ENCODE measurements at places on chromosomes 3 and 15.
A peak's percentile ranks its signal among the peaks of the same experiment; 100 is the strongest.

- H3K27me3 ChIP-seq, result no peaks in the 10 kb centered on the region
- peak; percentile 56 for DNase-seq
- no peak overlapping the region for H3K4me3 ChIP-seq
- peaks cover 31% of the 10 kb centered on the region for H3K4me1 ChIP-seq
- H3K36me3 ChIP-seq, result no peaks in the 10 kb centered on the region
These were observed 39.4 kb upstream of the SMAD3 start for GRCh38 chr15:67025719-67026609.

GRCh38 chr15:89760303-89761008 lies 9.4 kb upstream of the MESP1 start:
- peaks cover 5% of the 10 kb centered on the region for H3K4me1 ChIP-seq
- no peak overlapping the region for H3K4me3 ChIP-seq
- H3K36me3 ChIP-seq, result no peaks in the 10 kb centered on the region
- DNase-seq, result peak; percentile 83
- no peaks in the 10 kb centered on the region for H3K27me3 ChIP-seq

DNA sequence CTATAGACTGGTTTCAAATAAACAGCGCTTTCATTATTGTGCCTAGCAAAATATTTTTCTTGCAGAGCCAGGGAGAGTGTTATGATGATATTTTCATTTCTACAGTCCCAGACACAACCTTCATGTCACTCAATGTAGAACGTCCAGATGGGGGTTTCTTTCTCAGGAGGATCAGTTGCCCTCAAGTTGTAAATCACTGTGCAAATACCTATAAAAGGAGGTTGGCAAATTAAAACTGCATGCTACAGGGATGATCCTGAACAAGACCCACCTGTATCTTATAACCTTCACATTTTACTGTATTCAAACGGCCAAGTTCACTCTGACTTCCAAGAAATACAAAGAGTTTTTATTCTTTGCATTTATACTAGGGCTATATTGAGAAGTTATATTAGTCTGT lies 486.0 kb downstream of the EDEM1 start:
- no peaks in the 10 kb centered on the region for H3K4me1 ChIP-seq
- H3K27ac ChIP-seq, result no peak overlapping the region
- no peak overlapping the region for H3K4me3 ChIP-seq
- no peaks in the 10 kb centered on the region for H3K36me3 ChIP-seq
- no peaks in the 10 kb centered on the region for H3K27me3 ChIP-seq
- DNase-seq, result no peak

DNA sequence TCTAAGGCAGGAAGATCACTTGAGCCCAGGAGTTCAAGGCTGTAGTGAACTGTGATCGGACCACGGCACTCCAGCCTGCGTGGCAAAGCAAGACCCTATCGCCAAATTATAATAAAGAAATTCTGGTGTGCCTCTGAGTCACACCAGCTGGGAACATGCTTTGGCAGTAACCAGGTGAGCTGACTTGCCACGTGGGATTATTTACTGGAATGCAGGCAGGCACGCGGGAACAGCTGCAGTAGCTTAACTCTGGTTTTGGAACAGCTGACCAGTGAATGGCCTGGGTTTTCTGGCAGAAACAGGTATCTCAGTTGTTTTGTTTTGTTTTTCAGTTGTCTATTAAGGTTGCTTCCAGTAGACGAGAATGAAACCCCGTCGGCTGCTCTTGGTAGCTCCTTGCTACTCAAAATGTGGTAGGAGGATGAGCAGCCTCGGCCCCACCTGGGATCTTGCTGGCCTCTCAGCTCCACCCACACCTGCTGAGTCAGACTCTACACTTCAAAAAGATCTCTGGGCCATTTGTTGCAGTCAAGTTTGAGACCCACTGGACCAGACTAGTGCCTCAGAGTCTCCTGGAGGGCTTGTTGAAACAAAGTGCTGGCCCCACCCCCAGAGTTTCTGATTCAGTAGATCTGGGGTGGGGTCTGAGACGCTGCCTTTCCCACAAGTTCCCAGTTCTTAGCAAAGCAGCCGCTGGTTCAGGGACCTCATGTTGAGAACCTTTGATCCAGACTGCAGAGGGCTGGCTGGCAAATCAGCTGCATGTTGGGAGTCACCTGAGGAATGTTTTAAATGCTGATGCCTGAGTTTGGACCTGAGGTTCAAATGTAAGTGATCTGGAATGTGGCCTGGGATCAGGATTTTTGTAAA lies 26.6 kb downstream of the IDH2 start:
- H3K27me3 ChIP-seq, result no peaks in the 10 kb centered on the region
- H3K4me1 ChIP-seq, result peaks cover 29% of the 10 kb centered on the region
- H3K4me3 ChIP-seq, result peak overlapping the region; percentile 29
- peaks cover 27% of the 10 kb centered on the region for H3K36me3 ChIP-seq

DNA sequence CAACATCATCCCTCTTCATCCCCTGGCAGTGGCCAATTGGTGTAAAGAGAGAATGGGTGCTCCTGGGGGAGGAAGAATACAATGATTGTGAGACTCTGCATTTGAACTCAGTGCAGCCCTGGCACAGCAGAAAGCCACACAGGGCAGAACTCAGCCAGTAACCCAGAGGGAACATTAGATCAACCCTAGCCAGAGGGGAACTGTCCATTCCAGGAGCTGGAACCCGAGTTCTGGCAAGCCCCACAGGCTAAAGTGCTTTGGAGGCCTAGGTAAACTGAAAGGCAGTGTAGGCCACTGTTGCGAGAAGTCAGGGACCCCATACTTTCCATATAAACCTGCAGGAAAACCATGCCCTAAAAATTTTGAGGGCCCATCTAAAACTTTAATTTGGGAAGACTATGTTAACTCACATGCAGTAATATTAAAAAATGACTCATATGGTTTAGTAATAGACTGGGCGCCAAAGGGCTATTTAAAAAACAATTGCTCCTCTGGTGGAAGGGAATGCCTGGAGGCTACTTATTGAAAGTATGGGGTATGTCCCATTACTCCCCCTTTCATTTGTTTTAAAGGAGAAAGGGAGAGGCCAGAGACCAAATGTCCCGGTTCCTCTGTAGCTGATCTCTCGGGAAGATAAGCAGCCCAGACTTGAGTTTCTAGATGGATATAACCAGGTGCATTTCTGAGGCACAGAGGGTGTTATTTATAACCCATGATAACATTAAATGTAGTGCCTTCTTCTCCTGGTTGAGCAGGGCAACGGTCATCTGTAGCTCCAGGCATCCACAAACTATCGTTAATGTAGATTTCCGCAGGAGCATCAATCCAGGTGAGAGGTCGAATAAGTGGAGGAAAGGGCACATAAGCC lies 5.8 kb upstream of the RAD51 start:
- no peaks in the 10 kb centered on the region for H3K36me3 ChIP-seq
- peak overlapping the region; percentile 63 for H3K27ac ChIP-seq
- DNase-seq, result no peak
- H3K4me1 ChIP-seq, result peaks cover 15% of the 10 kb centered on the region
- no peaks in the 10 kb centered on the region for H3K27me3 ChIP-seq

- no peaks in the 10 kb centered on the region for H3K36me3 ChIP-seq
- H3K27me3 ChIP-seq, result no peaks in the 10 kb centered on the region
- DNase-seq, result peak; percentile 64
- H3K4me3 ChIP-seq, result no peak overlapping the region
- no peaks in the 10 kb centered on the region for H3K4me1 ChIP-seq
These were observed 87.8 kb downstream of the RSL24D1 start for GRCh38 chr15:55108858-55109518.

GRCh38 chr15:89774492-89774891 lies 1.6 kb upstream of the MESP2 start:
- no peak overlapping the region for H3K4me3 ChIP-seq
- no peaks in the 10 kb centered on the region for H3K27me3 ChIP-seq
- DNase-seq, result no peak
- H3K36me3 ChIP-seq, result no peaks in the 10 kb centered on the region
- no peak overlapping the region for H3K27ac ChIP-seq
- peaks cover 5% of the 10 kb centered on the region for H3K4me1 ChIP-seq

GRCh38 chr3:30198162-30198561 lies 408.2 kb upstream of the TGFBR2 start:
- no peaks in the 10 kb centered on the region for H3K27me3 ChIP-seq
- H3K4me1 ChIP-seq, result no peaks in the 10 kb centered on the region
- no peaks in the 10 kb centered on the region for H3K36me3 ChIP-seq

- H3K4me1 ChIP-seq, result peaks cover 11% of the 10 kb centered on the region
- no peaks in the 10 kb centered on the region for H3K27me3 ChIP-seq
- H3K36me3 ChIP-seq, result peaks cover 92% of the 10 kb centered on the region
- DNase-seq, result no peak
These were observed 71.2 kb downstream of the GOLIM4 start for GRCh38 chr3:168024537-168024941.

DNA sequence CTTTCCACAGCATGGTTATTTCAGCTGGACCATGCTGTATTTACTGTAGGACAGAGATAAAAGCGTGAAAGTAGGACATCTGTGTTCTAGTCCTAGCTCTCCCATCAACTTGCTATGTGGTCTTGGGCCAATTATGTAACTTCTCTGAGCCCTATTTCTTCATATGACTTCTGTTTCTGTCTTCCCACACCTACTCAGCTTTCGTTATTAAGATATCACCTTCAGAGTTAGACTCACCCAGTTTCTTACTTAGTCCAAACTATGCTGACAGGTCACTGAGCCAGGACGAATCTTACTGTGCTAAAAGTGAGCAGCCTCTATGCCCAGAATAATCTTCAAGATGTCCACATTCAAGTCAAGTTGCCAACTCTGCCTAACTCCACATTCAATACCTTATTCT lies 283.7 kb downstream of the IL5RA start:
- no peaks in the 10 kb centered on the region for H3K36me3 ChIP-seq
- H3K4me1 ChIP-seq, result no peaks in the 10 kb centered on the region
- H3K27me3 ChIP-seq, result no peaks in the 10 kb centered on the region
- no peak overlapping the region for H3K4me3 ChIP-seq

DNA sequence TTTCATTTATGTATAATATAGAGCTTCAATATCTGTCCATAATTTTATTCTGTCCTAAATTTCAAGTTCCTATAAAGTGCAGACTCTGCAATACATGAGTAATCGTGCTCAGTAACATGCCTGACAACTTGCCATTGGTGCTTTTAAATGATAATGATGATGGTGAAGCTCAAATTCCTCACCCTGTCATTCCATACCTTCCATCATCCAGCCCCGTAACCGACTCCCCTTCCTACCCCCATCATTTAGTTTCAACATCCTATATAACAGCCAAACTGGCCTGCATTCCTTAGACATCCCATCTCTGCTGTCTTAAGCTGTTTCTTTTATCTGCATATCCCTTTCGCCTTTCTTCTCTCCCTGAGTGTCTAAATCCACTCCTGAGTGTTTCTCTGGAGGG lies 67.2 kb upstream of the DLG1 start:
- H3K4me3 ChIP-seq, result no peak overlapping the region
- H3K4me1 ChIP-seq, result peaks cover 4% of the 10 kb centered on the region
- no peak for DNase-seq
- no peaks in the 10 kb centered on the region for H3K27me3 ChIP-seq

DNA sequence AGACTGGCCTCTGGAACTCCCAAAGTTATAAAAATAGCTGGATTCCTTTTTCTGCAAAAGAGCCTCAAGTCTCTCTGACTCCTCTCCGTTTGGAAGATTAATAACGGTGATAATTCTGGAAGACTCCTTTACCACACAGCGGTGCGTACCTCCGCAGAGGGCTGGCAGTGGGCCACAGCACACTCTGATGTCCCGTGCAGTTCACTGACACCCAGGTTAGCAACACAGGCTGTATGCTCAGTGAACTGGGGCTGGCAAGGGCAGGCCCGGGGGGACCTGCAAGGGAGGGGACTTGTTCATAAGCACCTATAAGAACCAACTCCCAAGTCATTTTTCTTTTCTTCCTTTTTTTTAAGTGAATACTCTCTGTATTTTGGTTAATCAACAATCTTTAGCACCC lies 120.3 kb upstream of the TJP1 start:
- no peaks in the 10 kb centered on the region for H3K4me1 ChIP-seq
- H3K27me3 ChIP-seq, result no peaks in the 10 kb centered on the region
- H3K27ac ChIP-seq, result no peak overlapping the region
- no peak for DNase-seq

DNA sequence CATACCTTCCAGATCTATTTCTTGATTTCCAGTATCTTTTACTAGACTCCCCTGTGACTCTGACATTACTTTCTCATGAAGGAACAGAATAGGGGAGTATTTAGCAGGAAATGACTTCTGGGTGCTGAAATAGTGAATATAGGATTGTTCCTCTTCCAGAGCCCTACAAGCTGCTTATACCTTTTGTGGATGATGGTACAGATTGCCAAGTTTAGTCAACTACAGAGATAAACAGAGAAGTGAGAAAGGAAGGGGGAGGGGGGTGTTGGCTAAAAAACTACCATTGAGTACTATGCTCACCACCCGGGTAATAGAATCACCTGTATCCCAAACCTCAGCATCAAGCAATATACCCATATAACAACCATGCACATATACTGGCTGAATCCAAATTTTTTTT lies 298.3 kb upstream of the GPR149 start:
- H3K27ac ChIP-seq, result no peak overlapping the region
- no peaks in the 10 kb centered on the region for H3K36me3 ChIP-seq
- H3K4me1 ChIP-seq, result no peaks in the 10 kb centered on the region
- no peak overlapping the region for H3K4me3 ChIP-seq
- H3K27me3 ChIP-seq, result no peaks in the 10 kb centered on the region

DNA sequence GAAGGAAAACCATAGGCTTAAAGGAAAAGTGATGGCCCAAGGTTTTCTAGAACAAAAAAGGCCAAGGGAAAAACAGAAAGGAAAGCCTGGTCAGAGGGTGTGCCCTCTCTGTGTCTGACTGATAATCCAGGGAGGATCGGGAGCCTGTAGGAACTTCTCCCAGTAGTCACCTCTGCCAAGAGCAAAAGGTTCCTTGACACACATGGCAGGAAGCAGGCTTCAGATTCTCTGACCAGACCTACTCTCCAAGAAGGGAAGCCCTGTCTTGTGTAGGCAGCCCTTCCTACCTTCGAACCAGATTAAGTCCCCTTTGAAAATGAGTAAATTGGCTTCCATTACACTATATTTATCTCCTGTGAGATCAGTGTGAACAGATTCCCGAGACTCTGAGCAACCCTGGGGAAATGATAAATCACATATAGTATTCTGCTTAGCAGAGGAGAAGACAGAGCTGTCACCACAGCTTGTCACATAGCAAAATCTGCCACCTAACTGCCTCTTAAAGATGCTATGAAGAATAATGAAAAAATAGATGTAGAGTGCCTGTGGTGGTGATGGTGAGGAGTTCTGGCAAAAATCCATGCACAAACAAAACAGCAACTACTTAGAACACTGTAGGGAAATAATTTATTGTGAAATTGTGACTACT lies 38.8 kb downstream of the PARP14 start:
- H3K36me3 ChIP-seq, result peaks cover 53% of the 10 kb centered on the region
- no peaks in the 10 kb centered on the region for H3K4me1 ChIP-seq
- DNase-seq, result no peak
- no peak overlapping the region for H3K4me3 ChIP-seq
- H3K27me3 ChIP-seq, result no peaks in the 10 kb centered on the region
- H3K27ac ChIP-seq, result no peak overlapping the region

- H3K4me1 ChIP-seq, result no peaks in the 10 kb centered on the region
- no peak overlapping the region for H3K27ac ChIP-seq
- DNase-seq, result peak; percentile 8
- no peaks in the 10 kb centered on the region for H3K27me3 ChIP-seq
- no peak overlapping the region for H3K4me3 ChIP-seq
These were observed 232.1 kb upstream of the LYSMD4 start for GRCh38 chr15:99965376-99965775.

- peak overlapping the region; percentile 67 for H3K4me3 ChIP-seq
- no peak for DNase-seq
- H3K27me3 ChIP-seq, result peaks cover 2% of the 10 kb centered on the region
These were observed 3.1 kb downstream of the ATP10A start for GRCh38 chr15:25859838-25860645.
